OCI-LY7 (cell line): ENCODE measurements at places on chromosomes 5 and 9. TPM values are rescaled to one million over a fixed set of nuclear protein-coding genes. Genes with fewer than 3 reads are reported as not detected.

DNA sequence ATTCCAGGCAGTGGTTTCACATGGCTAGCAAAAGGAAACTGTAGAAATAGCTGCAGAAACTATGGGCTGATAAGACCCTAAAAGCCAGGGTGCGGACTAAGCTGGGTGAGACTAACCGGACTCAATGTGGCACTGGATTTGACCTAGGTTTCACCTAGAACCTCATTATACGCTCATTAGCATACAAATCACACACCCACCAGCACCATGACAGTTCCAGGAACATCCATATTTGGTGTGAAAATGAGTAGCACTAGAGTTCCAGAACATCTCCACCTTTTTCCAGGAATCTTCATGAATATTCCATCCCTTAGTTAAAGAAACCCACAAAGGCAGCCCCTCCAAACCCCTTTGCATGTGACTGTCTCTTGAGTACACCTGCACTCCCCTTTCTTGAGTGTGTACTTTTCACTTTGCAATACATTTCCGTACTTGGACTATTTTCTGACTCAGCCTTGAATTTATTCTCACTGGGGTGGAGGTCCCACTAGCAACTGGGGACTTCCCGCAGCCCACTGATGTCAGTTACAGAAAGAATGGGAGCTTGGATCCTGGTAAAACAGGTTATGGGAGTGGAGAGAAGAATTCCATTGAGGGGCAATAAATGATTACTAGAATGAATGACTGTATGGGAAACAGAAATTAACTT, 58.0 kb upstream of the SPATA31C2 start:
- no peak for DNase-seq

DNA sequence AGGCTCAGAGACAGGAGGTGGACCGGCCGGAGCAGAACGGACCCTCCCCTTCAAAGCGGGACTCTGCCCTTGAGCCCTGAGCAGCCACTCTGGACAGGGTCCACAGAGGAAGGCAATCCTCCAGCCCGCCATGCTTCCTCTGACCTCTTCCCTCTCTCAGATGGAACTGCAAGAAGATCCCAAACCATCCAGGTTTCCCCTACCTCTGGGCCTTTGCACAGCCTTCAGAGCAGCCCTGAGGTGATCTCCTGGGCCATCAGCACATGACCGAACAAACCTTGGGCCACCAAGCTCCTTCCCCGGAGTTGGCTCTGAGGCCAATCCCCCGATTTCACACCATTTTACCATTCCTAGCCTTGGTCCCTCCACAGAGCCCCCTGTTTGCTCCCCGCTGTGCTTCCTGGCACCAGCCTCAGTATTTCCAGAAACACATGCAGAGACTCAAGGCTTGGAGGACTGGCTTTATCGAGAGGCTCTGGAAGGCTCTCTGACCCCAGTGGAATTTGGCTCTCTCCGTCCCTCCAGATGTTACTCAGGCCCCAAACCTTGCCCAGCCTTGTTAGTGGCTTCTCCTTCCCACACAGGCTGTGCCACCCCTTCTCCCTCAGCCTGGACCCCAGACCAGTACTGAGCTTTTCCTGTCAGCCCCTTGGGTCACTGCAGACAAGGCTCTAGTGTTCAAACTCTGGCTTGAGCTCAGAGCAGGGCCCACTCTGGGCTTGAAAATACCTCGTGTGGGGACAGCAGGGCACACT, 48.6 kb upstream of the KCNMB1 start:
- no peak for DNase-seq

DNA sequence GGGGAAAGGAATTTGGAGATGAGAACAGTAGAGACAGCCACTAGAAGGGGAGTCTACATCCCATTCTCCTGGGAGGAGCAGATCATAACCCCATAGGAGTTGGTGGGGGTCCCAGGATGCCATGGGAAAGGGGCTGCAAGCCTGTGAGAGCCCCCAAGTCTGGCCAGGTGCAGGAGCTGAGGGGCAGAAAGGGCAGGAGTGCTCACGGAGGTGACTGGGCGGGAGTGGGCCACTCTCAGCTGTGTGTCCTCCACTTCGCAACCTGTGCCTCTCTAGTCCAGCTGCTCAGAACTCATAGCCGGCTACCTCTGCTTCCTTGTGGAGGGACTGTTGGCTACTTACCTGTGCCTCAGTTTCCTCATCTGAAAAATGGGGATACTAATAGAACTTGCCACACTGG, 263.9 kb downstream of the FSTL4 start:
- DNase-seq = no peak

ADGRV1 gene
- total RNA-seq = not detected in 2 replicates

COL23A1 gene
- total RNA-seq = 0.53 TPM in 1 of 2 replicates, not detected in the other

- DNase-seq = no peak
Observed at GRCh38 chr5:150540615-150541396, 32.9 kb downstream of the NDST1 start.

DNA sequence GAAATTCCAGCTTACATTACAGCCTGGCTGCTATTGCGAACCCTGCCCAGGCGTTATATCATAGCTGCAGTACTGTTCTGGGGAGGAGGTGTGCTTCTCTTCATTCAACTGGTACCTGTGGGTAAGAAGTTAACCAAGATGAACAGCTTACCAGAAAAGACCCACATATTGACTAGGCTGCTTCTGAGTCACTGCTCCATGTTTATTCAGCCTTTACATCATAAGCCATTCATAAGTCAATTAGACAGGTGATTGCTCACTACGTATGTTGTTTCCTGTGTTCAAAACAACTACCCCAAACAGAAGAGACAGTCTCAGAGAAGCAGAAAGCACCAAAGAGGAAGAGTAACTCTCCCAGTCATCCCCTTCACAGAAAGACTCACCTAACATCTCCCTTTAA, 34.7 kb upstream of the SLC22A5 start:
- no peak for DNase-seq

- no peak for DNase-seq
Observed at GRCh38 chr5:128135286-128135685, 51.7 kb downstream of the SLC12A2 start.

DNA sequence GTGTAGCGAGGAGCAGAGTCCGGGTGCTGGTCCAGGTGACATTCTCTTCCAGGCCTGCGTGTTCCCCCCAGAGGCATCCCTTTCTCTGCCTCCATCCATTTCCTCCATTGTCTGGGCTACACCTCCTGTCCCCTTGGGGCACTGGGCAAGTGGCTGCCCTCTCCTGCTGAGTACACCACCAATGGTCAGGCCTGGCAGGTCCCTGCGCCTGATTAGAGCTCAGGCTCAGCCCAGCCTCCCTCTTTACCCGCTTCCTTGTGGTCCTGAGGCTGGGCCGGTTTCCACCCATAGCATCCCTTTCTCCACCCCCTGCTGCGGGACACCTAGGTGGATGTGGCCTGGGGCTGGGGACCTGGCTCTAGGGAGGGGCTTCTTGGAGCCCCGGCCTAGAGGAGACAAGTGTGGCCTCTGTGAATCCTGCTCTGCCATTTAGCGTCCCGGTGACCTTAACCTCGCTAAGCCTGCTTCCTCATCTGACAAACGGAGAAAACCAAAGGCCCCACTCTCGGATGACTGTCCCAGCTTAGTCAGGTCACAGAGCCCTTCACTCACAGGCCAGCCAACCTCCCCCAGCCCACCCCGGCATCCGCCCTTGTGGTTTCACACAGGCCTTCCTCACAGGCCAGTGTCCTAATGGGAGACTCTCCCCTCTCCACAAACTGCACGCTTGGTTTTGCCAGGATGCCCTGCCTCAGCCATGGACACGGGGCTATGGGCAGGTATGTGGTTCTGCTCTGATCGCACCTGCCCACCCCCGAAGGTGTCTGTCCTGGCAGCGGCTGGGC, 12.9 kb downstream of the DOLPP1 start:
- DNase-seq = no peak
